ENCODE measurements at places on chromosomes 5 and 9.
A peak's percentile ranks its signal among the peaks of the same experiment; 100 is the strongest.

GRCh38 chr9:132539096-132539495 lies 43.3 kb upstream of the BARHL1 start:
- no peak for DNase-seq

GRCh38 chr5:31918739-31919138 lies 255.4 kb downstream of the GOLPH3 start:
- DNase-seq: no peak

DNA sequence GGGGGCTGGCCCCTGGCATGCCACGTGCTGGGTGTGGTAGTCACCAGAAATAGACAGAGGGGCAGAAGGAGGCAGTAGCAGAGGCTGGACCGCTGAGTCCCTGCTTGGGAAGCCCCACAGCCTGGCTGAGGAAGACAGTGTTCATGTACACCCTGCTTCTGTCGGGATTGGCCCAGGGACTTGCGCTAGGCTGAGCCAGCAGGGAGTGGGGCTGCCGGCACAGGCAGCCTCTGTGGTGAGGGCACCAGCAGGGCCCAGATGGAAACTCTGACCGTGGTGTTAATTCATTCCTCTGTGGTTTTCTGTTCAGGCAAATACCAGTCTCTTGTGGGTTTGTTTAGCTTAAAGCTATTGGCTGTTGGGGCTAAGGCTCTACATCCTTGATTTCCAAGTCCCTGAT lies 108.6 kb upstream of the RAD23B start:
- DNase-seq: no peak

GRCh38 chr5:110288766-110289511 lies 437.5 kb downstream of the TMEM232 start:
- DNase-seq: peak; percentile 10

GRCh38 chr5:104739503-104739902 lies 1176.9 kb upstream of the NUDT12 start:
- no peak for DNase-seq

DNA sequence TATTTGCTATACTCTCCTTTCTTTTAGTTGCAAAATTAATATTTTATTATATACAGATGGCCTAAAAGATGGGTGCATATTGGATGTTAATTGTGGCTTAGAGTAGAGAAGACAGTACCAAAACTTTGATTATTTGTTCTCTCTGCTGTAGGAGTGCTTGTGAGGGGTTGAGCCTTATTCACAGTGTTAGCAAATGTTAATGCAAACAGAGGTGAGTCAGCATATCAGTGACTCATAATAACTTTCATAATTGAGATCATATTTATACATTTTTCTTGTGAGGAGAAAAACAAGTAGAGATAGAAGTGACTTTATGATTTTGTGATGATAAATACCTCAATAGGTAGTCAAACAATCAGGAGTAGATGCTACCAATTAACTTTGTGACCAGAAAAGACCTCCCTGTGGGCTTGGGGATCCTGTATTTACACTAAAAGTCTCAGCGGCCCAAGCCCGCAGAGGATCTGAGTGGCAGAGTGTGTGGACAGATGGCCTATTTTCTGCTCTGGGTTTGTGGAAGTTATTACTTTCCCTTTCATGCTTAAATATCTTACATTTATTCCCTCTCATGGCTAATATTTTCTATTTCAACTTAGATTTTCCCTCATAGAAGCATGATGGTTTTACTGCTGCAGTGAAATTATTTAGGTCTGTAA lies 226.5 kb downstream of the TAF11L14 start:
- DNase-seq: no peak

GRCh38 chr9:98993570-98993945 lies 49.9 kb downstream of the COL15A1 start:
- DNase-seq: no peak

DNA sequence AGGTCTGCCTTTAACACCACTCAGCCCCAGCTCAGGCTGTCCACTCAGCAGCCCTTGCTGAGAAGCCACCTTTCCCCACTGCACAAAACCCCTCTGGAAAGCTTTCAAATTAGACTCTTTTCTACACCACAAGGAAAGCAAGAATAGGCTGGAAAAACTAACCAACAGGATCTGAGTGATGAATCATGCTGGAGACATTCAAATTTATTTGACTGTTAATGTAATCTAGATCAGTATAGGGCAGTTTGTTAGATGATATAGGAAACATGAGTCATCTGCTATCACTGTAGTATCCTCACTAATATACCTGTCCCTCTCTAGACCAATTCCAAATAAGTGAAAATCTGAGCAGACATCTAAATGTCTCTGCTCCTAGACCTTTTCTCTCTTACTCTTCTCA lies 127.8 kb upstream of the PAM start:
- DNase-seq: no peak

DNA sequence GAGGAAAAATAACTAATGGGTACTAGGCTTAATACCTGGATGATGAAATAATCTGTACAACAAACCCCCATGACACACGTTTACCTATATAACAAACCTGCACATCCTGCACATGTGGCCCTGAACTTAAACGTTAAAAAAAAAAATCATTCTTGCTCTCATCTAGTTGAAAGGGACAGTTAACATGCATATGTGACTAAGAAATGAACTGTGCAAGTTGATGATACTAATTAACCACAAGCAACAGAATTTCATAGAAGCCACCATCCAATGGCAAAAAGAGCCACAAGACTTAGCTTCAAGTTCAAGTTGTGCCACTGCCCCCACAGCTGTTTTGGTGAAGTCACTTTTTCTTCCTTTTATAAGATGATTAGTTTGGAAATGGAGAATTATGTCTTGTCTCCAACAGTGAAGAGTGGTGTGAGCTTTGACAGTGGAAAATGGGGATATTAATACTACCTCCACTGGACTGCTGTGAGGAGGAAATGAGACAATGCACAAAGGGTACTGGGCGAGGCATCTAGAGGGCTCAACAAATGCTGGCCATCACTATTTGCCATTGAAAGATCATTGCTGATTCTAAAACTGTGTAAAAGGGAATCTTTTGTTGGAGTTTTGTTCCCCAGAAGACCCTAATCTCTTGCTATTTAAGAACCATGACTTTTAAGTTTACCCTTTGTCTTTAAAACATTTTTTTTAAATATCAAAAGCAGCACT lies 202.1 kb downstream of the EBF1 start:
- DNase-seq: no peak

DNA sequence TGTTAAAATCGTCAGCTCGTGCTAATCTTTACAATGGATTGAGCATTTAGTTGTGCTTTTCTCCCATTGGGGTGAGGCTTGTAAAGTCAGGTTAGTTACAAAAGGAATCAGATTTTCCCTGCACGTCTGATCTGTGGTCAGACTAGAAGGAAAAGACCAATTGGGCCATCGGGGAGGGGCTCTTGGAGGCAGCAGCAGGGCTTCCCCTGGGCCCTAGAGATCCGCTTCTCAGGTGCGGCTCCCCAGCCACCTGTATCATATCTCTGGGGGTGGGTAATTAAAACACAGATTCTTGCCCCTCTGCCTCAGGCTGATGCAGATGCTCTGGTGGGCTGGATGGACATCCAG lies 200.3 kb downstream of the HSPA4 start:
- DNase-seq: peak; percentile 41

- no peak for DNase-seq
Measured at GRCh38 chr5:33494466-33494865, 53.7 kb downstream of the TARS1 start.

- no peak for DNase-seq
Measured at GRCh38 chr5:170628691-170629565, 125.1 kb downstream of the KCNIP1 start.

GRCh38 chr5:37849641-37850040 lies 9.8 kb upstream of the GDNF start:
- no peak for DNase-seq

DNA sequence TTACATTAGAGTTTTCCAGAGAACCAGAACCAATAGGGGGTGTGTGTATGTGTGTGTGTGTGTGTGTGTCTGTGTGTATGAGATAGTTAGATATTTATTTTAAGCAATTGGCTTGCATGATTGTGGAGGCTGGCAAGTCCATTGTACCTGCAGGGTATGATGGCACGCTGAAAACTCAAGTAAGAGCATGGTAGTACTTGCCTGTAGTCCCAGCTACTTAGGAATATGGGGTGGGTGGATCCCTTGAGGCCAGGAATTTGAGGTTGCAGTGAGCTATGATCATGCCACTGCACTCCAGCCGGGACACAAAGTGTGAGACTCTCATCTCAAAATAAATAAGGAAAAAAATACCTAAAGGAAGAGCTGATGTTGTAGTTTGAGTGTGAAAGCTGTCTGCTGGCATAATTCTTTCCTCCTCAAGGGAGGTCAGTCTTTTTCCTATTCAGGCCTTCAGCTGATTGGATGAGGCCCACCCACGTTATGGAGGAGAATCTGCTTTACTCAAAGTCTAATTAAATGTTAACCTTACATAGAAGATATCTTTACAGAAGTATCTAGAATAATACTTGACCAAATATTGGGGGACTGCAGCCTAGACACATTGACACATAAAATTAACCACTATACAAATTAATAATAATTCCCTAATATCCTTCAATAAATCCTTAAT lies 107.6 kb downstream of the FGF1 start:
- no peak for DNase-seq

DNA sequence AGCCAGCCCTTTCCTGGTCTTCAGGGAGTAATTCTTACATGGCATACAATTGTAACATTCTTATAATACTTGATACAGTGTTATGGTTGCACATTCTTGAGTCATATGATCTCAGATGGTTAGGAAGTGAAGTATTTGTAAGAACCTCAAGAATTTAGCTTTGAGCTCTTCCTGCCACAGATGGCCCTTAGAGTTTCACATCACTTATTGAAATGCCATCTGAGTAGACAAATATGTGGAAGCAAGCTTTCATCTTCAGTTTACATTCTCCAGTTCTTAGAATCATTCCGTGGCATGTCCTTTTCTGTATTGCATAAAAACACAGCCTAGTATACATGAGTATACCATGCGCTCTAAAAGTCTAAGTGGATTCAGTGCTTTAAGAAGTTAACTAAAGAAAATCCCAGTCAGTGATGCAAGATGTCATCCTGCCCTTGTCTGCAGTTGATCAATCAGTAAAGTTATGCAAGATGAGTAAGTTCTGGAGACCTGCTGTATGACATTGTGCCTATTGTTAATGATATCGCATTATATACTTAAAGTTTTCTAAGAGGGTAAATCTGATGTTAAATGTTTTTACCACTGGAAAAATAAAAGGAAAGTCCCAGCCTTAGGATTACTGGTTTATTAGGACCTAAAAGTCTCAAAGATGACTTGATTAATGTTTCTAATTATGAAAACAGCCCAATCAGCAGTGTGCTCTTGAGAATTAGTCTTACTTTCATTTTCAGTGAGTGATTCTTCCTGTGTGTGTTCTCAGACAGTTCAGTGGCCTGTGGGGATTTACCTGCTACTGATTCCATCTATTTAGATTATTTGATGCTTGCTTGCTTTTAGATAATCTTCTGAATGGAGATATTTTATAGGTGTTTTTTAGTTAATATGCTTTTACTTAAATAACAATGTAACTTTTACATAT lies 29.4 kb downstream of the RHOBTB3 start:
- DNase-seq: no peak

DNA sequence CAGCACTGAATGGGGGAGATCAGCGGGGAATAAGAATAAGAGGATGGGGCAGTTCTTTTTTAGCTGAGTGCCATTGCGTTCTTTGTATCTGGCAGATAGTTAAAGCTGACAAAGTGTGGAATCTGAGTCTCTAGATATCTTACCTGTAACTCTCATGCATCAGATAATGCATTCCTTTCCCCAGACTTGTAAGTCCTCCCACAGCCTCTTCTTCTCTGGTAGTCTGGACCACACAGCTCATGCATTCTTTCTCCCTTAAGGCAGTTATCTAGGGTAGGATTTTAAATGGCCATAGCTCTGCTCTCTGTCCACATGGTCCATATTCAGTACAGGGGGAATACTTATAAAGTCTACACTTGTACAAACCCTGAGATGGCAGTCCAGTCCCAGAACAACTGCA lies 54.0 kb upstream of the FGF10 start:
- peak; percentile 45 for DNase-seq

- DNase-seq: no peak
Measured at GRCh38 chr5:142530904-142531303, 155.0 kb downstream of the FGF1 start.

GRCh38 chr9:36847781-36848673 lies 186.0 kb downstream of the PAX5 start:
- no peak for DNase-seq

GRCh38 chr9:138114501-138115245 lies 237.1 kb downstream of the CACNA1B start:
- DNase-seq: no peak

GRCh38 chr5:83377131-83377865 lies 94.2 kb upstream of the VCAN start:
- DNase-seq: no peak

GRCh38 chr5:96986450-96986849 lies 50.6 kb downstream of the LNPEP start:
- no peak for DNase-seq

DNA sequence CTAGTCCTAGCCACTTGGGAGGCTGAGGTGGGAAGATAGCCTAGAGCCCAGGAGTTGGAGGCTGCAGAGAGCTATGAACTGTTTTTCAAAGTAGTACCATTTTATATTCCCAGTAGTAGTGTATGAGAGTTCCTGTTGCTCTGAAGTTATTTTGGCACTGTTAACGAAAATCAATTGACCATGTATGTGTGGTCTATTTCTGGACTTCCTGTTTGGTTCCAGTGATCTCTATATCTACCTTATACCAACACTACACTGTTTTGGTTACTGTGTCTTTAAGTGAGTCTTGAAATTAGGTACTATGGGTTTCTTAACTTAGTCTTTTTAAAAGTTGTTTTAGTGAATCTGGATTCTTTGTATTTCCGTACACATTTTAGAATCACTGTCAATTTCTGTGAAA lies 13.6 kb downstream of the SLF1 start:
- DNase-seq: no peak

DNA sequence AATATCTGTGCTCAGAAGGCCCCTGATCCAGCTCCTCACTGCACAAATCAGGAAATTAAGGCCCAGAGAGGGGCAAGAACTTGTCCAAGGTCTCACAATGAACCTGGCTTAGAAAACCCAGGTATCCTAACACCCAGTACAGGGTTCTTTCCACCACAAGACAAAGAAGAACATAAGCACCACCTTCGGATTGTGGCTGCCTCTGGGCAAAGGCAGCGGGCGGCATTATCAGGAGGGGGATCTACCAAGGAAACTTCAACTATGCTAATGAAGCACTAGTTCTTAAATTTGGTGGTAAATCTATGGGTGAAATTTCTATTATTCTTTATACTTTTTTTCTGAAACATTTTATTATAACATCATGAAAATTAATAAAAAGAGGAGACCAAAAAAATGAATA lies 17.9 kb downstream of the ANXA6 start:
- no peak for DNase-seq

GRCh38 chr9:136372561-136373299 lies 739 bp downstream of the CARD9 start:
- no peak for DNase-seq

GRCh38 chr9:87873607-87874303 lies 8.9 kb upstream of the SPATA31E1 start:
- DNase-seq: no peak

Measured in GM23338 (cell line).